ENCODE measurements at places on chromosomes 7 and 10. TPM values are rescaled to one million over a fixed set of nuclear protein-coding genes. Genes with fewer than 3 reads are reported as not detected.

- no peak for ATAC-seq
Measured at GRCh38 chr10:112759496-112759895, 190.6 kb upstream of the TCF7L2 start.

GPR85 gene
- 0.22 TPM for total RNA-seq

GRCh38 chr10:56622335-56622973 is 261.4 kb upstream of the ZWINT start:
- no peak for ATAC-seq

GRCh38 chr10:122565766-122566206 is 5.2 kb downstream of the DMBT1 start:
- ATAC-seq, result peak; percentile 57

DNA sequence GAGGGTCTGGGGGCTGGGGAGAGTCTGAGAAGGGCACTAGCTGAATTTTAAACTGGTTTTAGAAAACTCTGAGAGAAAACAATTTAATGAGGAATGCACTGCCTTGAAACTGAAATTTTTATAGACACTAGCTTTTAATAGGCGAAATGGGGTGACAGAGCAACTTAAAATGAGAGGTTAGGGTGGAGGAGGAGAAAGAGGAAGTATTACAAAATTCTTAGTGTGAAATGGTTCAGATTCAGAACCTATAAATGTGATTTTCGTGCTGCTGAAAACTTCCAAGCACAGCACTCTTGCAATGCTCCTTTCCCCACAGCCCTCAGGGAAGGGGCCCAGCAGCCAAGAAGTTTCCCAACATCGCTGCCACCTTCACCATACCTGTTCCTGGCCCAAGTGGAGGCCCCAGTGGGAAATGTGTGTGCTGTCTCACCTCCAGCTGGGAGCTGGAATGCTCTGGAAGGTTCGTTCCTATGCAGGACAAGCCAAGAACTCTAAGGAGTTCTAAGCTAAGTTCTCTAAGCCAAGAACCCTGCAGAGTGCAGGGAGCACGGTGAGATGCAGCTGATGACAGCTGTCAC is 60.0 kb downstream of the ATXN7L1 start:
- no peak for ATAC-seq

DNA sequence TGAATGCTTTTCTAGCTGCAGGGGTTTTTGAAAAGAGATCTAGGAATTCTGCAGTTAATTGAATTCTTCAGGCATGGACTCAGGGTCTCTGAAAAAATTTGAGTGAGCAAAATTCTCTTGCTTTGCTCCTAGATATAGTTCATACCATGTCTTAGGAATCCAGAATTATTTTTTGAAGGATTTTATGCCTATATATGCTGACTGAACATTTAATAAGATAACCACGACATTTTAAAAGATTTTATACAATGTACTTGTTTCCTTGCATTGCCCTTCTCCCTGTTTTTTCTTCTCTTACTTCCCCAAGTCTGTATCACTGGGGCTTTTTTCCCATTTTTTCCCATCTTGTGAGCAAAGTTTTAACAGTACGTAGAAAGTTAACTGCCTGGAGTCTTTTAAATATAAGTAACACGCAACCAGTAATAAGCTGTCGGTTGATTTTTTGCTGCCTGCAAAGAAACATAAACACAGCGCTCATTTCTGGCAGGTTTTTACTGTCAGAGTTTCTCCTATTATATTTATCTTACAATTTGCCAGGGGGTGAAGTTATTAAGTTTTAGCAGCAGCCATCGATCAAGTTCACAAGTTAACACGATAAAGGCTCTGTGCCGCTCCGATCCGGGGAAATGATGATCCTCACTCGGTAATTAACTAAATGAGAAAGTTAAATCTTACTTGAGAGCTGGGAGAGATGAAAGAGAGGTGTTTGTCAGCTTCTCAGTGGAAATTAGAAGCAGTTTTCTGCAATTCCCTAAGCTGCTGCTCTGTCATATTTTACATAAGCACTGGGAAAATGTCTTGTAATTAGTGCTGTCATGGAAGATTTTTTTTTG is 81.0 kb downstream of the POLL start:
- ATAC-seq, result no peak

DNA sequence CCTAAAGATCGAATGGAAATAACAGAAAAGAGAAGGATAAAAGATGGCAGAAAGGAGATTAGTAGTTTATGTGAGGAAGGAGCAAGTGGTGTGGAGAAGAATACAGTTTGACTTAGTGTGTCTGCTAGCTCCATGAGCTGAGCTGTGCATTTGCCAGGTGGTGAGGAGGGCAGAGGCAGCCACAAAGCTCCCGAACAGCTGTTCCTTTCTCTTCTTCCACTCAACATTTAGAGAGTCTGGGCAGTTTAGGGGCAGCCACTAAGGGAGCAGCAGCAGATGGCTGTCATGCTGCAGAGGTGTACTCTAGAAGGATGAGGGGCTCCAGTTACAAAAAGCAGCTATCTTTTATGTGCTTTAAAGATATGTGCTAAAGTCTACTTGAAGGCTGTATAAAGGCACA is 674.4 kb downstream of the GRM8 start:
- no peak for ATAC-seq

PLAU gene
- 1.1 TPM for total RNA-seq

HOGA1 gene
- total RNA-seq, result 2.5 TPM

SPDYE11 gene
- not detected for total RNA-seq

R3HCC1L gene
- total RNA-seq, result 9.0 TPM

- no peak for ATAC-seq
Measured at GRCh38 chr7:127208351-127208750, 44.4 kb downstream of the GRM8 start.

All from gastroesophageal sphincter (tissue), 4 donors.